ENCODE measurements at places on chromosomes 3 and 15. TPM values are rescaled to one million over a fixed set of nuclear protein-coding genes. Genes with fewer than 3 reads are reported as not detected.

Gene DHFR2
- 9.6 TPM for polyA plus RNA-seq

GRCh38 chr15:48559285-48559684 is 86.2 kb downstream of the FBN1 start:
- DNase-seq: peak; percentile 33

- DNase-seq: no peak
Observed at GRCh38 chr3:134877788-134878187, 82.7 kb downstream of the EPHB1 start.

- no peak for DNase-seq
Observed at GRCh38 chr3:175238801-175239200, 379.7 kb downstream of the NAALADL2 start.

DNA sequence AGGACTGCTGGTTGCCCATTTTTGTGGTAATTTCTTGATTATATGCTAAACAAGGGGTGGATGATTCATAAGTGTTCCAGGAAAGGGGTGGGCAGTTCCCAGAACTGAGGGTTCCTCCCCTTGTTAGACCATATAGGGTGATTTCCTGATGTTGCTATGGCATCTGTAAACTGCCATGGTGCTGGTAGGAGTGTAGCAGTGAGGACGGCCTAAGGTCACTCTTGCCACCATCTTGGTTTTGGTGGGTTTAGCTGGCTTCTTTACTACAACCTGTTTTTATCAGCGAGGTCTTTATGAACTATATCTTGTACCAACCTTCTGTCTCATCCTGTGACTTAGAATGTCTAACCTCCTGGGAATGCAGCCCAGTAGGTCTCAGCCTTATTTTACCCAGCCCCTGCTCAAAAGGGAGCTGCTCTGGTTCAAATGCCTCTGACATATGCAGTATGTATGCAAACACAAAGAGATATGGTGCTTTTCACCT is 46.2 kb downstream of the C3orf38 start:
- no peak for DNase-seq

Gene FOXB1
- 0.06 TPM for polyA plus RNA-seq

- DNase-seq: no peak
Observed at GRCh38 chr15:60457985-60458384, 21.0 kb downstream of the ICE2 start.

DNA sequence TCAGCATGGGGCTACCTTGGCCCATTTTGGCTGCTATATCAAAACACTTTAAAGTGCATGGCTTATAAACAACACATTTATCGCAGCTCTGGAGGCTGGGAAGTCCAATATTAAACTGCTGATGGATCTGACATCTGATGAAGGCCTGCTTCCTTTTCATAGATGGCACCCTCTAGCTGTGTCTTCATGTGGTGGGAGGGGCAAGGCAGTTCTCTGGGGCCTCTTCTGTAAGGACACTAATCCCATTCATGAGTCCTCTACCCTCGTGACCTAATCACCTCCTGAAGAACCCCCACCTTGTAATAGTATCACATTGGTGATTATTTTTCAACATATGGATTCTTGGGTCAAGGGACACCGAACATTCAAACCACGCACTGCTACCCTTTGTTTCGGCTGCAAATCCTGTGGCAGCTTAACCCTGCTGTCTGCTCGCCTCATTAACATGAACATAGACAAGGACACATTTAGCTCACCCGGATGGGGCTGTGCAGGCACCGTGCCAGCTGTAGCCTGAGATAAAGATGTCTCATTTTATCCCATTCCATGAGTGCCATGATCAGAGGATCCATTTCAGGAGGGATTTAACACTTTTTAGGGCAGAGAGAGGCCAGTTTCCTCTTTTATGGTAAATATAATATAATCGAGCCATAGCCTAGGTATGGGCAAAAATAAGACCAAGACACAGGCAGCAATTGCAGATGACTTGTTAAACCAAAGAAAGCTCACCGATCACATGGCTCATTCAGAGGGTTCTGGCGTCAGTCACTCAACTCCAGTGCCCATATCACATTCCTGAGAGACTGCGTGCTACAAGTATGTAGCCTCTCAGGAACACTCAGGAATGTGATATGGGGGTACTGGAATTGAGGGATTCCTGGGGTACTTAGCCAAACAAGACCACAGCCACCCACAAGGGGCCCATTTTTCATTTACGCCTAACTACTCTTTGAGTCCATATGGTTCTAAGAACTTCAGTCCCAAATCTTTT is 251.1 kb upstream of the ST8SIA2 start:
- DNase-seq: no peak

DNA sequence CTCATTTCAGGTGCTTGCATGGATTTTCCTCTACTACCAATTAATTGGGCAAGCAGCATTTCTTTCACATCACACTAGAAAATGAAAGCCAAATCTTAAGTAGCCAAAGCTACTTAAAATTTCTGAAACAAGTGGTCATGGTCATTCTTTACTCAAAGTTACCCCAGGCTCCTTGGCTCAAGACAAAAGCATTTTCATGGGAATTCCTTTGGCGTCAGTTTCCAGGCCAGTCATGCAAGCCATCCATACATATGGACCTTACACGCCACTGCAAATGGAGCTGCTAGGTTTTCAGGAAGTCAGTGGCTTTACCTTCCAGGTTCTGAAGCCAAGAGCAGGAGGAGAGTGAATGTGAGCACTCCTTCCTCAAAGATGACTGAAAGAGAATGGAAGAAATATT is 83.7 kb upstream of the IL12A start:
- no peak for DNase-seq

Gene CLDN18
- 1.5 TPM for polyA plus RNA-seq

- no peak for DNase-seq
Observed at GRCh38 chr3:35439663-35440062, 199.7 kb upstream of the ARPP21 start.

GRCh38 chr3:169072494-169072893 is 591.0 kb downstream of the MECOM start:
- DNase-seq: no peak

Gene TMC3
- 0.38 TPM for polyA plus RNA-seq

DNA sequence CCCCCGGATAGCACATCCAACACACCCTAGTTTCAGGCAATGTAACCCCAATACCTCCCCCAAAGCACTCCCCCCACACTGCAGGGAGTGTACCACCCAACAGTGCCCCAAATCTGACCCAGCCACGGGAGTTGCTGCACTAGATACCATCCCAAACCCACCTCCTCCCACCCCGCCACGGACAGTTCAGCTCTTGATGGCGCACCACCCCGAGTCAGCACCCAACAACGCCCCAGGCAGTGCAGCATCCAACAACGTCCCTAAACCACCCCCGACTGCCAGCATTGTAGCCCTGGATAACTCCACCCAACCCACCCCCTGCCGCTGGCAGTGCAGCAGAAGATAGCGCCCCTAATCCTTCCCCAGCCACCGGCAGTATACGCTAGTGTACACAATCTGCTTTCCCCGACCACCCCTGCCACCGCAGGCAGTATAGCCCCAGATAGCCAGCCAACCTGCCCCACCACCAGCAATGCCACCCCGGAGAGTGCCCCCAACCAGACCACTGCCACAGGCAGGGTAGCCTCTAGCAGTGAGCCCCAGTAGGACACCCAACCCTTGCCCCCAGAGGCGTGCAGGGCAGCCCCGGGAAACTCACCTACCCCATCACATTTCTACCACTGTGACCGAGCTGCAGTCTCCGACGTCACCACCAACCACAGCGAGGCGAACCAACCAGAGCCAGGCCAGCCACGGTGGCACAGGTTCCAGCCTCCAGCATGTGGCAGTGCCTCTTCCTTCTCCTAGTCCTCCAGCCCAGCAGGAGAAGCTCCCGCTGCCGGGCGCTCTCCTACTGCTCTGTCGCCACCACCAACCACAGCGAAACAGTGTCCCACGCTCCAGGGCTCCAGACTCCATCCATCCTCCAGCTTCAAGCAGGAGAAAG is 178.1 kb downstream of the POTEB3 start:
- no peak for DNase-seq

Gene STAB1
- 33.9 TPM for polyA plus RNA-seq

GRCh38 chr15:55003965-55004873 is 192.5 kb downstream of the RSL24D1 start:
- no peak for DNase-seq

- no peak for DNase-seq
Observed at GRCh38 chr3:136114421-136114820, 81.7 kb downstream of the MSL2 start.

DNA sequence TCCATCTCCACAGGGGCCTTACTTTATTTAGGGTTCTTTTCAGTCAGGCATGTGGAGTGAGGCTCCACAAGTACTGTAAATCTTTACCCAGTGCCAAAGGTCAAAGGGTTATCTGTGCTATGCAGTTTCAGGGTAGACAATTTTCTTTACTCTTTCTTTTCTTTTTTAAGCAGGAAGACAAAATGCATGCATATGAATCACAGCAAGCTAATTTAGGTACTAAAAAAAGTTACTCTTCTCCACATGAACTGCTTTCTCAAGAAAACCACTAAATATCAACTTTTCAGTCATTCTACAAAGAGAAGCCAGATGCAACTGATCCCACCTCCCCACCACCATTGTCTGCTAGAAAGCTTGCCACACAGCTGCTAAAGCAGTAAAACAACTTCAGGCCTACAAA is 73.3 kb upstream of the PYGO1 start:
- no peak for DNase-seq

GRCh38 chr3:158443632-158444031 is 127.4 kb upstream of the MLF1 start:
- DNase-seq: no peak

DNA sequence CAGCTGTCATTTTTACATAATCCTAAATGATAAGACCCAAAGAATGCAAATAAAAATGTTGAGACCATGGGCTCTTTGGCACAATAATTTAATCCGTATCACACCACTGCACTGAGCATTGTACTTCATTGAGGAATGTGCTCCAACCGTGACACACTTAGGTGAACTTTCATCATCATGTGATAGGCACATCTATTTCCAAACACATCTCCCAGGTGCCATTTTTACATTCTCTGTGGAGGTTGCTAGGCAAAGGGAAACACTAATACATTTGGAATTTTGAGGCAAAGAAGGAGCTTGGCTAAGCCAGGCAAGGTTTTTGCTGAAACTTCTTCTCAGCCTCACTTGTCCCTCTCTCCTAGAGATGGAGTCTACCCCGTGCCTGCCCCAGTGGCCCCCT is 68.7 kb downstream of the LRTM1 start:
- DNase-seq: no peak

Gene FETUB
- 0.31 TPM for polyA plus RNA-seq

Gene DPPA2
- polyA plus RNA-seq: 0.92 TPM

DNA sequence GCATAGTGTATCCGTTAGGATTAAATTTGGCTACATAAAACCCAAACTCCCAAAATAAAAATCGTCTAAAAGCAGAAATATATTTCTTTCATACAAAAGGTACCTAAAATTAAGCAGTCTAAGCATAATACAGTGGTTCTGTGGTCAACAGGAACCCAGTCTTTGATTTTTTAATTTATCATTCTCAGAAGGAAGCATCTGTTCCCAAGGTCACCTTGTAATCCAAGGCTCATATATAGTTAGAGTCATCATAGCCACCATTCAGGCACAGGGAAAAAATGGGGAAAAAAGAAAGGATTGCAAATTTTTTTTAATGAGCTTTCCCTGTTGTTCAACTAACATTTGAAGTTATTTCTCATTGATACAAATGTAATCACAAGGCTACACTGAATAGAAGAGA is 983.2 kb downstream of the PLOD2 start:
- DNase-seq: no peak

DNA sequence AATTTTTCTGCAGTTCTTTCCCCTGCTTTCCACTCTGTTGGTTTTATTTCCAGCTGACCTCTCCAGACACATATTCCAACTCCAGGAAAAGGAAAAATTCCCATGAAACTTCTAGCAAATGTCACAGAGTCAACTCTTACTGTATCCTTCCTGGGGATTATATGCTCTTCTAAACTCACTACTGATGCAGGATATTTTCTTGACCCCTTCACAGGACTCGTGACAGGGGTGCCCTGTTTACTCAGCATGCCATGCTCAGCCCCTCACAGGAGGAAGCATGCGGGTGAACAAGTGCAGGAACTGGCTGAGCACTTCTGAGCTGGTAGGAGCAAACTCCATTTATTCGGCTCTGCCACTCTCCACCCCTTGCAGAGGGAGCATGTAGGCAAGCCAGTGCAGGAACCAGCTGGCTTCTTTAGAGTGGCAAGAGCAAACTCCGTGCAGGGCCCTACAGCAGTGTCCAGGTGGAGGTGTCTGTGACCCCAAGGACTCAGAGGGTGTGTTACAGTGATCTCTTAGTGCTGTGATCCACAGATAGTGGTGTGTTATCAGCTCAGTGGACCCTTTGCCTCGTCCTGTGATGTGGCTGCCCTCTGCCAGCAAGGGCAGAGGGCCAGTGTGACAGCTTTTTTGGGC is 413.6 kb upstream of the GRM7 start:
- DNase-seq: no peak

- no peak for DNase-seq
Observed at GRCh38 chr3:4531478-4532025, 38.4 kb downstream of the ITPR1 start.

Gene ST3GAL6
- 56.4 TPM for polyA plus RNA-seq

Gene SERPINI1
- polyA plus RNA-seq: 30.0 TPM

- DNase-seq: no peak
Observed at GRCh38 chr15:90059208-90059985, 42.9 kb downstream of the IDH2 start.

Gene SLC38A3
- polyA plus RNA-seq: 7.2 TPM

- DNase-seq: no peak
Observed at GRCh38 chr3:178392511-178392926, 143.7 kb upstream of the KCNMB2 start.

GRCh38 chr3:174931473-174932353 is 72.6 kb downstream of the NAALADL2 start:
- DNase-seq: no peak

- no peak for DNase-seq
Observed at GRCh38 chr15:52699457-52699856, 20.3 kb upstream of the ATOSA start.

- peak; percentile 52 for DNase-seq
Observed at GRCh38 chr3:192825657-192826200, 91.9 kb downstream of the MB21D2 start.

Gene HRG
- polyA plus RNA-seq: 2.2 TPM

DNA sequence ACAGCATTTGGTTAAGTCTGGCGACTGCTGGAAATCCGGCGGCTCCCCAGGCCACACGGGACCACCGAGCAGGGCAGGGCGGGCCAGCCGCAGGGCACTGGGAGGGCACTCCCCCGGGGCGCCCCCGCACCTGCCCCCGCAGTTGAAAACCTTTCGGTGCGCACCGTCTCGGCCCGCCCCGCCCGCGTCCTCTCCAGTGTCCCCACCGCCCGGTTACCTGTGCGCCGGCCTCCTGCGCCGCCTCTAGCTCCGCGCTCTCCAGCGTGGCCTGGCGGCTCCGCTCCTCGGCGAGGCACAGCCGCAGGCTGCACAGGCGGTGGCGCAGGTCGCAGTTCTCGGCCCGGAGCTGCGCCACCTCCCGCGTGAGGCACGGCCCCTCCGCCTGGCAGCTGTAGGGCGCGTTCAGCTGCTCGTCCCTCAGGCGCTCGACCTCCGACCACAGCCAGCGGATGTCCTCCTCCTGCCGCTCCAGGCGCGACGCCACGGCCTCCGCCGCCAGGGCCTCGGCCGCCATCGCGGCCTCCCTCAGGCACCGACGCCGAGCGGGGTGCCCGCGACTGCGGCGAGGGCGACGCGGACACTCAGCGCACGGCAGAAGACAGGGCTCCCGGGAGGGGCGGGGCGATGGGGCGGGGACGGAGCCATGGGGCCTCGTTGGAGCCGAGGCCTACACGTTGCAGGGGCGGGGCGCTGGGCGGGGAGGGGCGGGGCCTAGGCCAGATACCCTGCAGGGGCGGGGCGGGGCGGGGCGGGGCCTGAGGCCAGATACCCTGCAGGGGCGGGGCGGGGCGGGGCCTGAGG is at the start of gene TARS3:
Gene TARS3, minus strand, starts transcription at position 600 of the 801 bp plus-strand sequence. Its CDS starts 86 bp downstream, at position 514.
- DNase-seq: peak; percentile 77

- DNase-seq: no peak
Observed at GRCh38 chr3:15743587-15744009, 54.2 kb downstream of the ANKRD28 start.

- no peak for DNase-seq
Observed at GRCh38 chr15:42919308-42919707, 1.3 kb downstream of the TTBK2 start.

Gene LRRC49
- polyA plus RNA-seq: 21.4 TPM

Measured in renal cortex interstitium (tissue), 15 donors.